ENCODE measurements at places on chromosomes 11 and 22.

DNA sequence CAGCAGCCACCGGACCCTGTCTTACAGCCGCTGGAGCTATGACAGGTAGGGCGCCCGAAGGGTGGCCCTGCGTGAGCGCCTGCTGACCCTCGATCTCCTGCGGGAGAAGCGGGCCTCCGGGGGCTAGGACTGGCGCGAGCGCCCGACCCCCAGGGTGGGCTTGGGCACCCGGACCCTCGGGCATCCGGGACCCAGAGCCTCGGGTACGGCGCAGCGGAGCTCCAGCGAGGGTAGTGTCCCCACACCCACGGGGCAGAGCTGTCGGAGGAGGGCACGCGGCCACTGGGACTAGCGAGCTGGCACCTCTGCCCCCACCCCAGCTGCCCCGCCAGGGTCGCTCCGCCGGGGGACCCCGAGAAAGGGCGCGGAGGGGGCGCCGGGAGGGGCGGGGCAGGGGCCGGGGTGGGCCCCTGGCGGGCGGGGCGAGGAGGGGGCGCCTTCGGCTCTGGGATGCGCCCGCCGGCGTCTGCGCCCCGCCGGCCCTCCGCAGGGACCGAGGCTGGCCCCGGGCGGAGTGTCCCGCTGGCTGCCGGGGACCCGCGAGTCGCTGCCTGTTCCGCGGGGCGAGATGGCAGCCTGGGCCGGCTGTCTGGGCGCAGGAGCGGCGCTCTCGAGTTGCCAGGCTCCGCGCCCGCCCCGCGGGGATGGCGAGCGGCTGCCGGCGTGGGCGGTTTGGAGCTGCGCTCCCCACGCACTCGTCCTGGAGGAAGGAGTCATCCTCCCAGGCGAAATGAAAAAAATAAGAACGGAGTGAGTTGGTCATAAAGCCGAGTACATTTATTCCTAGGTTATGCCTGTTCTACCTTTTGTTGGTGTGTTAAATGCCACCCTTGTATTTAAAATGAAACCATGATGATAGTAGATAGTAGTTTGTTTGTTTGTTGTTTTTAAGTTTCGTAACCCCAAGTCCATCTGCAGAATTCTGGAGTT is 32.4 kb downstream of the EIF3F start:
- DNase-seq, result no peak

- no peak for DNase-seq
Measured at GRCh38 chr22:36301851-36302250, 48.9 kb downstream of the APOL1 start.

- DNase-seq, result no peak
Measured at GRCh38 chr11:12900496-12900895, 108.6 kb upstream of the RASSF10 start.

GRCh38 chr22:30733181-30733631 is 38.5 kb downstream of the OSBP2 start:
- no peak for DNase-seq

- DNase-seq, result no peak
Measured at GRCh38 chr22:36865346-36865745, 4.5 kb downstream of the NCF4 start.

DNA sequence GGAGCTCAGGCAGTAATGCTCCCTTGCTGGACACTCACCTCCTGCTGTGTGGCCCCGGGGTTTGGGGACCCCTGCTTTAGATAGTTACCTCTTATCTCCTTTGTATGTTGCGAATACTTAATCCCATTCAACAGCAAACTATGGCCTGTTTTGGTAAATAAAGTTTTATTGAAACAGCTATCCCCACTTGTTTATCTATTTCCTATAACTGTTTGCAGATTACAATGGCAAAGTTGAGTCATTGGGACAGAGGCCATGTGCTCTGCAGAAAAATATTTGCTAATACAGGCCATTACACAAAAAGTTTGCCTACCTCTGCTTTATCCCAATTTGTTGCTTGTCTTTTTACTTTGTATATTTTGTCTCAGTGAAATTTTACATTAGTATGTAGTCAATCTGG is 68.4 kb downstream of the CACNA1I start:
- no peak for DNase-seq

DNA sequence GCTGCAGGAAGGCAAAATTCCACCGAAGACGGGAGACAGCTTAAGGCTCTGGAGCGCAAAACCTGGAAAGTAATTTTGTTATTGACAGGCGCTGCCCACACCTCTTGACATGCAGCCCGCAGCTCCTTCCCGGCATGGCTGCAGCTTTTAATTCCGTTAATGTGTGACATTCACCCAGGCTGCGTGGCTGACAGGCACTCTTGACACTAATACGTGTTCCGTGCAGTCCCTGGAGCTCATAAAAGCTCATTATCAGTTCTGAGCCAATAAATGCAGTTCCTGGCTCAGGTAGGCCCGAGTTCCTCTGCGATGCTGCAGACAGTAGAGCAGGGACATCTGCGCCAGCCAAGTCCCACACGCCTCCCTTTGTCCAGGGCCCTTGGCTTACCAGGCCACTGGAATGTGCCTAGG is 34.8 kb downstream of the TSPAN18 start:
- DNase-seq, result no peak

DNA sequence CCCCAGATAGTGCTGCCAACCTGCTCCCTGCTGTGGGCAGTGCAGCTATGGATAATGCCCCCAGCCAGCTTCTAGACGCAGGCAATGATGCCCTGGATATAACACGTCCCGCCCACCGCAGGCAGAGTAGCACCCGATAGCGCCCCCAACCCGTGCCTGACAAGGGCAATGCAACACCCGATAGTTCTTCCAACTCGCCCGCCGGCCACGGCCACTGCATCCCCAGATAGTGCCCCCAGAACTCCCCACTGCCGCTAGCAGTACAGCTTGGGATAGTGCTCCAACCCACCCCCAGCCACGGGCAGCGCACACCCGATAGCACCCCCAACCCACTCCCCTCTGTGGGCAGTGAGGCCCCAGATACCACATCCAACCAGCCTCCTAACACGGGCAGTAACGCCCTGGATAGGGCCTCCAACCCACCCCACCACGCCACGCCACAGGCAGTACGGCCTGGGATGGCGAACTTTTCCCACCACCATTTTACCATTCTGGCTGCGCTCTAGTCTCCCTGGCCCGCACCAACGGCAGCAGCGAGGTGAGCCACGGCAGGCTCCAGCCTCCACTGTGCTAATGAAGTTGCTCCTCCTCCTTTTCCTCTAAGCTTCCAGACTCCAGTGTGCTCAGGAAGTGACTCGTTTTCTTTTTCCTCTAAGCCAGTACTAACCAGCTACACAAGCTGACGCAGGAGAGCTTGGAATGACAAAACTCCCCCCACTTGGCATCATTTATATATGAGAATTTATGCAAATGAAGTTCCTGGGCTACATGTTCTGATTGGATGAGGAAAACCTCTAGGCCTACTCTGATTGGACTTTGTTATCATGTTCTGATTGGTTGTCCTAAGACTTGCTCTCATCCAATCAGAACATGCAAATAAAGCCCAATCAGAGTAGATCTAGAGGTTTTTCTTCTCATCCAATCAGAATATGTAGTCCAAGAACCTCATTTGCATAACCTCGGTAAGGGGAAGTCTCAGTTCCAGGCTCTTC is 3.0 kb upstream of the RFPL3 start:
- DNase-seq, result no peak

DNA sequence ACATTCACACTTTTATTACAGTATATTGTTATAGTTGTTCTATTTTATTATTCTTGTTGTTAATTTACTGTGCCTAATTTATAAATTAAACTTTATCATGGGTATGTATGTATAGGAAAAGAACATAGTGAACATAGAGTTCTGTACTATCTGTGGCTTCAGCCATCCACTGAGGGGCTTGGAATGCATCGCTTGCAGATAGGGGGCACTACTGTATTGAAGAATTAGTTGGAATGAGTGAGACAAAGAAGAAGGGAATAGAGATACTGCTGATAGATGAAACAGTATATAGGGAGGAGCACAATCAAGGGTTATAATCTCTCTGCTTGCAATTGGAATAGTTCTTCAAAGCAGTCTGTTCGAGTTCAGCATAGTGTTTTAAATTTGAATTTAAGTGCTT is 432.2 kb downstream of the RAB38 start:
- DNase-seq, result no peak

DNA sequence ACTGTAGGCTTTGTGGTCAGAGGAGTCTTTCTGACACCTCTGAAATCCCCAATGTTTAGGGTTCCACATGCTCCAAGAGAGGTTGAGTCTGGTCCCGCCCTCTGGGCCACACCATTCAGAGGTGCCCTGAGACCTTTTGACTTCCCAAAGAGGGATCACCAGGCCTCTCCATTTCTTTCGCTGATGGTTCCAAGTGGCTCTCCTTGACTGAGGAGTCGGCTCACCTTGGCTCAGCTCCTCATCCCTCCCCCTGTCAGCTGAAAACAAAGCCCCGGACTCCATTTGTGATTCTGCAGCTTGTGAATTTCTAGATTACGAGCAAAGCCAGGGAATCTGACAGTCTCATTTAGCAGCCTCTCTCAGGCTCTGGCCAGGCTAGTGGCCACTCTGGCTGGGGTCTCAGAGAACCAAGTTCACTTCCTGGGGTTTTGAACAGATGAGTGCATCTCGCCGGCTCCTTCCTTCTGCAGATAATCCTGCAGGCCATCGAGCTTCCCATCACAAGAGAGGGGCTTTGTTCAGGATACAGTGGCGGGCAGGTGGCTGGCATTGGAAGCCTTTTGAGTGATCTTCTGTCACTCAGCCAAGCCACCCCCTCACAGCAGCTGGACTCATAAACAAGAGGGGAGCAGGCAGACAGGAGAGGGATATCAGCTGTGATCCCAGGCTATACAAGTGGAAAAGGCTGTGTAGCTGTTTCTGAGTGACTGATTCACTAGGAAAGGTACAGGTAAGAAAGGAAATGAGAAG is 102.9 kb downstream of the TRIM29 start:
- no peak for DNase-seq

DNA sequence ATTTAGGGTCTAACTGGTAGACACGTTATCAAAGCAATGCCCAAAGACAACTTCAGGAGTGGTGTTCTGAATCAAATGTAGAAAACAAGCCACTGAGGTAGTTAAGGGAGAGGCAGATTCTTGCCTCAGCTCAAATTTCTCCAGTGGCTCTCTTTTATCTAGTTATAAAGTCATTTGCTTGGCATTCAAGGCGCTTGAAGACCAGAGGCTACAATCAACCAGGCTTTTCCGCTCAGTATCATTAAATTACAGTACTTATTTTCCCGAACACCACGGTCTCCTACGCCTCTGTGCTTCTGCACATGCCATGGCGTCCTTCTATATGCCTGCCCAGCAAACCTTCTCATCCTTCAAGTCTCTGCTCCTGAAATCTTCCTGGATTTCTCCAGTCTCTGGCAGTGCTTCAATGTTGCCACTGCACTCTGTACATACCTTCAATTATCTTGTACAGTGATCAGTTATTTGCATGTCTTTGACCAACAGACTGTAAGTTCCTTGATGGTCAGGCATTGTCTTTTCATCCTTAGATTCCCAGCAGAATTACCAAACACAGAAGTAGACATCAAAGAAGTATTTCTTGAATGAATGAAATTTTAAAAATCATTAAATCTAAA is 1.4 kb downstream of the POGLUT3 start:
- no peak for DNase-seq

DNA sequence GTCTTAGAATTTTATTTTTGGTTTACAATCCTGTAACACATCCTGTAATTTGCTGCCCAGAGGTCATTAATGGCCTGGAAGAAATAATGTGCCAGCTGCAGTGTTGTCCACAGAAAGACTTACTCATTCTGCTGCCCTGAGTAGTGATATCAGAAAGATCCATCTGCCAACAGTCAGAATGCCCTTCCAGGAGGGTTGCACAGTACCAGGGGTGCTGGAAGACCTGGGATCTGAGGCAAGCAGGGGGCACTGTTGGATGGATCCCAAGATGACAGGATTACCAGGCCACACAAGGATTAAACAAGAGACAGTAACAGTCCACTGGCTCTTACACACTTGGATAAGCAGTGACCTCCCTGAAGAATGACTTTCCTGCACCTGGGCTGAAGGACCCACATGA is 93.8 kb upstream of the TOP3B start:
- DNase-seq, result no peak

DNA sequence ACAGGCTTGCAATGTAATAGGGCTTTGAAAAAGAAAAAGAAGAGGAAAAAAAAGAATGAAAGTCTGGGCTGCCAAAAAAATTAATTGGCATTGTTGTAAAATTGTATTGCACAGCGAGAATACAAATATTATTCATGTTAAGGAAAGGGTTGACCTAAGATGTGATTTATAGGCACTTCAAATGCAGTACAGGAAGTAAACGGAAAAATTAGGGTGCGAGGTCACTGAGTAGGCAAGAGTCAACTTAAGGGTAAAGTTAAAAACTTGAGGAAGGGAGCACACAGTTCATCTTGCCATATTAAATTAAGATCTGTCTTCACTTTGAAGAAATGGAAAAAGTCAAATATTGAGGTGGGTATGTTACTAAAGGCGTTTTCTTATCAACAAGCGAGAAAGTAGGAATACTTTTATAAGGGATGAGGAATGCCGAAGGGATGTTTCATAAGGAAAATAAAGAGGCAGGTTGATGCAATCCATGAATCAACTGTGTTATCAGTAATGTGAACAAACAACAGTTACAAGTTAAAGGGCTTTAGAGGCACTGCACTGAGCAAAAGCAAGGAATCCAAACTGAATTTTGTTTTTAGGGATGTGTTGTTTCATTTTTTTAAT is 123.0 kb downstream of the WT1 start:
- no peak for DNase-seq

GRCh38 chr11:118396097-118396501 is 5.3 kb upstream of the ATP5MG start:
- no peak for DNase-seq

- DNase-seq, result no peak
Measured at GRCh38 chr22:30008401-30008800, 71.9 kb upstream of the HORMAD2 start.

GRCh38 chr11:9787260-9787659 is 123.4 kb downstream of the SWAP70 start:
- DNase-seq, result no peak

- DNase-seq, result no peak
Measured at GRCh38 chr11:58900479-58901420, 38.5 kb upstream of the GLYATL1 start.

DNA sequence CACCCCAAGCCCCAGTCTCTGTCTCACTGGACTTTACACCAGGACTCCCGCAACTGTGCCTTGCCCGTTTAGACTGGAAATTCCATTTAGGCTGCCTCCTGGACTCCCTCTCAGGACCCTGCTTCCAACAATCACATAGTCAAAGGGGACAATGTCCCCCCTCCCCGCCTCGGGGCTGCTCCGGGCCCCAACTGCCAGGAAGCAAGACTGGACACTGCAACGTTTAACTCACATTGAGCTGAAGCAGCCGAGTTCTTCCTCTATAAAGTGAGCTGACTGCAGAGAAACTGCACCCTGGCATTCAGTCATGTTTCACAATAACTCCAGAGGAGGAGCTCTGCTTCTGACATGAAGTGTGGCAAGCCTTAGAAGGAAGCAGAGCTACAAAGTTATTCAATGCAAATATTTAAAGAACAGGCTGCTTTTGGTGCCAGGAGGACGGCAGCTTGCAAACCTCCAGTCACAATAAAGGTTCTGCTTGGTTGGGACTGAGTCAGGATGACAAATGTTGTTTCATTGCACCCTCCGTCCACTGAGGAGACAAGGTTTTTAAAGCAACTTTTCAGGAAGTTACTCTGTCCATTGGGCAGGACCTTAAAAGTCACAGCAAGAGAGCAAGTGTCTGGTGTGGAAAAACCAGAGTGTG is 19.9 kb downstream of the PACSIN2 start:
- no peak for DNase-seq
